ENCODE measurements at places on chromosomes 2 and 18. TPM values are rescaled to one million over a fixed set of nuclear protein-coding genes. Genes with fewer than 3 reads are reported as not detected.

NLRC4 gene
- total RNA-seq: 0.19 TPM

GRP gene
- not detected for total RNA-seq

STK36 gene
- total RNA-seq: 20.7 TPM

TMEM87B gene
- 20.8 TPM for total RNA-seq

MYO5B gene
- total RNA-seq: 40.7 TPM

PSTPIP2 gene
- total RNA-seq: 8.9 TPM

PLCL1 gene
- total RNA-seq: 2.6 TPM

CRIM1 gene
- total RNA-seq: 72.6 TPM

DNA sequence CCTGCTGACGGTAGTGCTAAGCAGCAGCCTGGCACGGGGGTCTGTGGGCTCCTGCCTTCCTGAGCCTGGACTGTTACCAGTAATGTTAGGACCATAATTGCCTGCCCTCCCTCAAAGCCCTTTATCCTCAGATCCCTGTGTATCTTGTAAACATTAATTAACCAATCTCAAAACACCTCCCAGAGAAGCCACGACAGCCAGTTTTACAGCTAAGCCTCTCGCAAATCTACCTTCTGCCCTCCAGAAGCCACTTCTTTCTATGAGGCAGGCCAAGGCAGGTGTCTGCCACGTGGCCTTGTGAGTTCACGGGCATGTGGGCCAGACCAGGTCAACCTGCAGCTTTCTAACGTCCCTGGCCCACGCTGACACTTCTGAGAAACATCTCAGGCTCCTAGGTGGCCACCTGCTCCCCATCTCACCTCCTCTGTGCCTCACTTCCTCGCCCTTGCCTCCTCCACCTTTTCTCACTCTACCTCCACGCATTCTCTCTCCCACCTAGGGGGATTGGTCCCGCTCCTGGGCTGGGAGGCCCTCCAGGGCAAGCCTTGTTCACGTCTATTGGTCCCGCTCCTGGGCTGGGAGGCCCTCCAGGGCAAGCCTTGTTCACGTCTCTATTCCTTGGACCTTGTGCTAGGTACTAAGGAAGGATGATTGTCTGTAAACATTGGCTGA, 64.3 kb downstream of the EDAR start:
- H3K27ac ChIP-seq: no peak overlapping the region
- H3K27me3 ChIP-seq: no peaks in the 10 kb centered on the region
- DNase-seq: no peak
- no peak overlapping the region for H3K4me3 ChIP-seq

DNA sequence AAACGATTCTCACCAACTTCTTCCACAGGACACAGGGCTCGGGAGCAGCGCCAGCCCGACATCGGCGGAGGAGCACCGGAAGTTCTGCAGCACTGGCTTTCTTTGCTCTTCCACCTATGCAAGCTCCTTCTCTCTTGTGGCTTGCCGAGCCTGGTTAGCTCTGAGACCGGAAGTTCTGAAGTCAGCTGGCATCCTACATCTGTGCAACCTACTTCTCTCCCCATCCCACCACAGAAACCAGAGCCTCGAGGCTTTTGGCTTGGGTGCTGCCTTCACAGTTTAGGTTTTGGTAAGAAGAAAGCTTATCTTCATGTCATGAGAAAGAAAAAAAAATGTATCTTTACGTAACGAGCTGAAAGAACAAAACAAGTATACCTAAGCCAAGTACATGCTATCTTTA, 111.7 kb downstream of the ANKRD44 start:
- H3K27ac ChIP-seq: no peak overlapping the region
- H3K4me3 ChIP-seq: peak overlapping the region; percentile 5
- H3K27me3 ChIP-seq: no peaks in the 10 kb centered on the region
- no peaks in the 10 kb centered on the region for H3K36me3 ChIP-seq
- DNase-seq: peak; percentile 69

GRCh38 chr2:229282758-229283546, 11.9 kb upstream of the PID1 start:
- no peaks in the 10 kb centered on the region for H3K36me3 ChIP-seq
- H3K27me3 ChIP-seq: no peaks in the 10 kb centered on the region
- no peak overlapping the region for H3K27ac ChIP-seq
- H3K4me3 ChIP-seq: no peak overlapping the region

DNA sequence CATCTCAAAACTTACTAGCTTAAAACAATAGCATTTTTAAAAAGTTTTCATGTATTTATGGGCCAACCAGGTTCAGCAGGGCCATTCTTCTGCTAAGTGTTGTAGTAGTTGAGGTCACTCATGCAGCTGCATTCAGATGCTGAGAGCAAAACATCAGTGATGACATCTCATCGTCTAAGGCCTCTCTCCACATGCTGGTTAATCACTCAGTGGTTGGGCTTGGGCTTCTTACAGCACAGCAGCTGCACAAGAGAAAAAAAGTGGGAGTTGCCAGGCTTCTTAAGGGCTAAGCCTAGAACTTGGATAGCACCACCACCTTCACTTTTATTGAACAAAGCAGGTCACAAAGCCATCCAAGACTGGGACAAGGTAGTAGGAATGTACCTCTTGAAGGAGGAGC, 190.3 kb downstream of the IRS1 start:
- no peak overlapping the region for H3K4me3 ChIP-seq
- DNase-seq: no peak
- no peak overlapping the region for H3K27ac ChIP-seq

- H3K27ac ChIP-seq: no peak overlapping the region
- DNase-seq: no peak
- no peak overlapping the region for H3K4me3 ChIP-seq
- H3K36me3 ChIP-seq: no peaks in the 10 kb centered on the region
These were observed 264.3 kb upstream of the RASGRP3 start for GRCh38 chr2:33212151-33212550.

GRCh38 chr2:40033781-40034180, 254.7 kb upstream of the THUMPD2 start:
- no peaks in the 10 kb centered on the region for H3K4me1 ChIP-seq
- H3K27me3 ChIP-seq: no peaks in the 10 kb centered on the region
- no peaks in the 10 kb centered on the region for H3K36me3 ChIP-seq
- DNase-seq: no peak
- no peak overlapping the region for H3K27ac ChIP-seq

DNA sequence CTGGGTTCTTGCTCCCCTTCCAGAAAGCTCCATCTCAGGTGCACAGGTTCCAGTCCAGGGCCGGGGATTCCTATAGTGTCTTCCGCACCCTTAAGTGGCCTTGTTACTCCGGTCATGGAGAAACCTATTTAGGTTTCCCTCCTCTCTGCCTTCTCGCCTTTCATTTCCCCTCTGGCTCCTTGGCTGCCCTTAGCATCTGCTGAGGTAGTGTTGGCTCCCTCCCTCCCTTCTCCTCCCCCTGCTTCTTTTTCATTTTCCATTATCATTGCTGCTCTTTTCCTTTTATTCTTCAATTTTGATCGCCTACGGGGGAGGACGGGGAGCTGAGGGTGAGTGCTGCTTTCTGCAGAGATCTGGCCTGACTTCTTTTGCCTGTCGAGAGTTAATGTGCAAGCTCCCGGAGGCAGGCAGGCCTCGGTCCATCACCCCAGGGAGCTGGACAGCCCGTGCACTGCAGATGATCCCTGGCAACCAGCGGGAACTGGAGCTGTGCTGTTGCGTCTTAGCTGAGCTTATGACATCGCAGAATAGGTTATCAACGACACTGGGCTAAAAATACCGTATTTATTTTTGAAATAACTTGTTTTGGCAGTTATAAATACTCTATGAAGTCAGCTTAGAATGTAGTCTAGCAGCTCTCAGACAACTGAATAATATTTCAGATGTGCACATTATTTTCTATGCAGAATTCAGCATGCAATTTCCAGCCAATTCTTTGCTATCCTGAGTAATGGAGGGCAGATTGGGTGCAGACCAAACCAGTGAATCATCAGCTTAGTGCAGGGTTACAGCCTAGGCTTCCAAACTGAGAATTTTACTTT, 141.9 kb downstream of the SLC4A3 start:
- peaks cover 5% of the 10 kb centered on the region for H3K4me1 ChIP-seq
- no peak overlapping the region for H3K4me3 ChIP-seq
- H3K36me3 ChIP-seq: no peaks in the 10 kb centered on the region
- H3K27ac ChIP-seq: no peak overlapping the region
- H3K27me3 ChIP-seq: no peaks in the 10 kb centered on the region

DNA sequence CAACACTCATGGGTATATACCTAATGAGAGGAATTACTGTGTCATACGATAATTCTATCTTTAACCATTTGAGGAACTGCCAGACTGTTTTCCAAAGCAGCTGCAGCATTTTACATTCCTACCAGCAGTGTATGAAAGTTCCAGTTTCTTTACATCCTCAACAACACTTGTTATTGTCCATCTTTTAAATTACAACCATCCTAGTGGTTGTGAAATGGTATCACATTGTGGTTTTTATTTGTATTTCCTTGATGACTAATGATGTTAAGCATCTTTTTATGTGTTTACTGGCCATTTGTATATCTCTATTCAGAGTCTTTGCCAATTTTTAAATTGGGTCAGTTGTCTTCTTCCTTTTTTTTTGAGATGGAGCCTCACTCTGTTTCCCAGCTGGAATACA, 4.0 kb upstream of the CKAP2L start:
- peaks cover 14% of the 10 kb centered on the region for H3K4me1 ChIP-seq
- H3K4me3 ChIP-seq: no peak overlapping the region
- no peaks in the 10 kb centered on the region for H3K36me3 ChIP-seq
- DNase-seq: no peak
- no peaks in the 10 kb centered on the region for H3K27me3 ChIP-seq

GRCh38 chr2:208175840-208176153, 12.4 kb upstream of the CRYGA start:
- H3K4me1 ChIP-seq: peaks cover 6% of the 10 kb centered on the region
- H3K27me3 ChIP-seq: no peaks in the 10 kb centered on the region
- no peaks in the 10 kb centered on the region for H3K36me3 ChIP-seq
- H3K27ac ChIP-seq: no peak overlapping the region
- DNase-seq: no peak
- H3K4me3 ChIP-seq: no peak overlapping the region

GRCh38 chr18:73777356-73778031, 370.1 kb downstream of the FBXO15 start:
- no peaks in the 10 kb centered on the region for H3K27me3 ChIP-seq
- no peak overlapping the region for H3K4me3 ChIP-seq
- H3K4me1 ChIP-seq: no peaks in the 10 kb centered on the region

- no peaks in the 10 kb centered on the region for H3K36me3 ChIP-seq
- H3K4me3 ChIP-seq: no peak overlapping the region
- H3K27me3 ChIP-seq: no peaks in the 10 kb centered on the region
- no peak overlapping the region for H3K27ac ChIP-seq
- no peaks in the 10 kb centered on the region for H3K4me1 ChIP-seq
These were observed 286.8 kb downstream of the ARL6IP6 start for GRCh38 chr2:153005071-153005730.

- DNase-seq: no peak
- H3K27ac ChIP-seq: no peak overlapping the region
- no peak overlapping the region for H3K4me3 ChIP-seq
- no peaks in the 10 kb centered on the region for H3K36me3 ChIP-seq
- no peaks in the 10 kb centered on the region for H3K27me3 ChIP-seq
- peaks cover 35% of the 10 kb centered on the region for H3K4me1 ChIP-seq
These were observed 7.8 kb downstream of the LIMS1 start for GRCh38 chr2:108542071-108542470.

DNA sequence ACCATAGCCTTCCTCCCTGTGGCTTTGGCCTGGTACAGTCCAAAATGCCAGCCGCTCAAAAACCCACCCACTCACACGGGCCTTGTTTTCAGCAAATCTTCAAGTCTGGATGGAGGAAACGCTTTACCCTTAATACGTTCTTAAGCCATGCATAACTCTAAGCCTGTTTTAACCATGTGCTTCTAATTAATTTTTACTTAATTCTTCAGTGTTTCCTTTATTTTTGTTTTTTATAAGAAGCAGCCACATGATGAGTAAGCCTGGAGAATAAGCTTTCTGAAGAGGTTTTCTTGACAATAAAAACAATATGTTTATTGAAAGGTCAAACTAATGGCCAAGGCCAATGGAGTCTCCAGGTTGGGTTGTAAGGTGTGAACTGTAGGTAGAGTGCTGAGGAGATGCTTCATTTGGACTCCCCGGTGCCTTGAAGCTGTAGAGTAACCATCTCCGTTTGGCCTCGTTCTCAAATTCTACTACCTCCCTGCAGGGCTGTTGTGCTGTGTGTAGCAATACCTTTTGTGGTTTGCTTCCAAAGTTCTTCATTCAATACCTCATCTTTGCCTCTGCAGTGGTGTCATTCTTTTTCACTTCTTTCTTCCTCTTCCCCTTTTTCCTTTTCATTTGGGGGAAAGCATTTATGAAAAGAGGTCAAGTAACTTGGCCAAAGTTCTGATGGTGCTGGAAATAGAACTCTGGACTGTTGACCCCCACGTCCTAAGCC, 113.7 kb downstream of the PRKCE start:
- H3K36me3 ChIP-seq: no peaks in the 10 kb centered on the region
- peaks cover 25% of the 10 kb centered on the region for H3K4me1 ChIP-seq
- no peak overlapping the region for H3K4me3 ChIP-seq
- no peaks in the 10 kb centered on the region for H3K27me3 ChIP-seq

GRCh38 chr2:175277772-175278171, 96.3 kb upstream of the ATP5MC3 start:
- peaks cover 5% of the 10 kb centered on the region for H3K27me3 ChIP-seq
- H3K4me3 ChIP-seq: no peak overlapping the region
- no peak overlapping the region for H3K27ac ChIP-seq
- no peaks in the 10 kb centered on the region for H3K36me3 ChIP-seq
- DNase-seq: no peak

GRCh38 chr2:58557176-58557575, 316.1 kb upstream of the FANCL start:
- H3K4me1 ChIP-seq: no peaks in the 10 kb centered on the region
- H3K27me3 ChIP-seq: no peaks in the 10 kb centered on the region
- DNase-seq: no peak
- H3K36me3 ChIP-seq: no peaks in the 10 kb centered on the region

GRCh38 chr2:150144546-150145298, 342.7 kb downstream of the RND3 start:
- H3K27me3 ChIP-seq: no peaks in the 10 kb centered on the region
- H3K27ac ChIP-seq: no peak overlapping the region
- H3K4me1 ChIP-seq: peaks cover 5% of the 10 kb centered on the region
- H3K36me3 ChIP-seq: no peaks in the 10 kb centered on the region
- H3K4me3 ChIP-seq: no peak overlapping the region

GRCh38 chr2:29360016-29360784, 245.0 kb downstream of the CLIP4 start:
- DNase-seq: no peak
- no peaks in the 10 kb centered on the region for H3K4me1 ChIP-seq
- H3K36me3 ChIP-seq: no peaks in the 10 kb centered on the region
- H3K27ac ChIP-seq: no peak overlapping the region
- no peaks in the 10 kb centered on the region for H3K27me3 ChIP-seq

- no peaks in the 10 kb centered on the region for H3K27me3 ChIP-seq
- peaks cover 10% of the 10 kb centered on the region for H3K4me1 ChIP-seq
- DNase-seq: no peak
These were observed 145.4 kb upstream of the RIOK3 start for GRCh38 chr18:23307567-23308295.

Data from suprapubic skin (tissue), 4 donors.